Stimulated activated CD8-positive, alpha-beta memory T cell treated with anti-CD3 and anti-CD28 coated beads, Interleukin-7, amount 100 ng/mL, for 1 hour (primary cell): ENCODE measurements at places on chromosomes 3 and 15.

GRCh38 chr3:129020691-129021090, 19.6 kb downstream of the EFCC1 start:
- no peak for DNase-seq

DNA sequence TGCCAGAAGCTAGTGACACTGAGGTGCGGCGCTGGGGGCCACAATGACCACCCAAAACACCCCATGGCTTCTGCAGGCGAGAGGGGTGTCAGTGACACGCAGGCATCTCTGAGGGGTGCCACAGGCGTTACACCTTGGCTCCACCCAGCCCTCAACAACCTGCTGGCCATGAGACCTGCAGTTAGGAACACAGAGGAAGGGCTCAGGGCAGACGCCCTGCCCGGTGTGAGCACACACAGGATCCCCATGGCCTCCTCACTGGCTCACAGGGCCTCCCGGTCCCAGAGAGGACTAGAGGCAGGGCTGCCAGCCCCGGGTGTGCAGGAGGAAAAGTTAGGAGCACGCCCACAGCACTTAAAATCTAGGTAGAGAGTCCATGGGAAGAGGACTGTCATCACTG, 35.1 kb downstream of the CYFIP1 start:
- no peak for DNase-seq

DNA sequence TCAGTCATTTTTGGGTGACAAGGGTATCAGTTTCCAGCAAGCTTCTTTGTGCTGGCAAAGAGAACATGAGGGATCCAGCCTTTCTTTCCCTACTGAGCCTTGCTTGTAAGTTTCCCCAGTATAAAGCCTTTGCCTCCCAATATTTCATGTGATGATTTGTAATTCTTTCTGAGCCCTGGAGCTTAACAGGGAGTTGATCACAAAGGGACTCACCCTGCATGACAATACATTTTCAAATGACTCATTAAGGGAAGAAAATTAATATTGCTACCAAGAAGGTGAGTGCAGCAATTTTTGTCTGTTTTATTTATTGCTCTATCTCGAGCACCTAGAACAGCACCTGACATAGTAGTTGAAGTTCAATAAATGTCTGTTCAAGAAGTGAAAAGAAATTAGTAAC, 27.7 kb downstream of the OXSM start:
- no peak for DNase-seq

- no peak for DNase-seq
These were observed 3.2 kb downstream of the ANP32A start for GRCh38 chr15:68817304-68818065.

- DNase-seq = no peak
These were observed 8.1 kb downstream of the ARIH2 start for GRCh38 chr3:48926425-48927392.

- DNase-seq = no peak
These were observed 193.1 kb downstream of the XXYLT1 start for GRCh38 chr3:195077611-195078540.

DNA sequence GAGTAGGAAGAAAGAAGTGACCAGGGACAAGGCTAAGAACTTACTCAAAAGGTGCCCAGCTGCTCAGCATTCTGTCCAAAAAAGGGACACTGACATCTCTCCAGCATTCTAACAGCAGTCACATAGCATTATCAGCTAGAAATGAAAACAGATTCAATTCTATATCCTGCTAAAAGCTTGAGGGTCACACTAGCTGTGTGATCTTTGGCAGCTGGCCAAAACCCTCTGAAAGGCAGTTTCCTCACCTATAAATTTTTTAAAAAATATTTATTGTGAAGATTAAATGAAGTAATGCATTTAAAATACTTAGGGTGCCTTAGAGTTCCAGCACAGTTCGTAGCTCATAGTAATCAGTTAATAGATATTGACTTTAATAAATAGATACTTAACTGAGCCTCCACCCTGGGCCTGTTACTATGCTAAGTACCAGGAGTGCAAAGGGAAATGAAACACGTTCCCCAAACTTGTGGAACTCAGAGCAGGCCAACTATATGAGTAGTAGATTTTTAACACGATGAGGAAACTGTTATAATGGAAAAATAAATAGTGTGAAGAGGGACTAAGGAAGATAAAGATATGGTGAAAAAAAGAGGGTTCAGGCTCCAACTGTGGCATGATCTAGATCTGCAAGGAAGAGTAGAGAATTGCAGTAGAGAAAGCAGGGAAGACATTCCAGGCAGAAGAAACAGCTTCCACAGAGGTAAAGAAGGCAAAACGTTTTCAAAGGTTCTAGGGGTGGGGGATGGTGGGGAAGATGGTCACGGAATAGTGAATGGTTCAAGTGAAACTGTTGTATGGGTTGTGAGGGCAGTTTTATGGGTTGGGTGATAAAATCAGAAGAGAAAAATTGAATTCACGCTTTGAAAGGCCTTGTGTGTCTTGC, 11.4 kb downstream of the CD86 start:
- DNase-seq = no peak

GRCh38 chr15:68163191-68163590, 41.9 kb downstream of the CALML4 start:
- no peak for DNase-seq

- DNase-seq = no peak
These were observed 2.9 kb downstream of the SEMA3F start for GRCh38 chr3:50157827-50158529.

DNA sequence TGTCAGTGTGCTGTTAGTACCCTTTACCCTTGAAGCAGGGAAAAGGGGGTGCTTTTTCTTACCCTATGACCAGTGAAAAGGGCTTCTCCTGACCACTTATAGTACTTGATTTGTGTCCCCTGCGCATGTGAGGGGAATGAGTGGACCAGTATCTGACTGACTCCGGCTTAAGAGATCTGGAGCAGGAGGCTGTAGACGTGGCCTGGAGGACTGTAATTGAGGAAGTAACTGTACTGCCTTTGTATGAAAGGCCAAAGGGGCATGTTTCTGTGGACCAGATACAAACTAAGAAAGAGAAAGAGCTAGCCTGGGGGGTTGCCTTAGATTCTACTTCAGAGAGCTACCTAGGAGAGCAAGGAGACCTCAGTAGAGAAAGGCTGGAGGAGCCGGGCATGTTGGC, 89.9 kb upstream of the TBL1XR1 start:
- DNase-seq = no peak

- no peak for DNase-seq
These were observed 63.5 kb downstream of the SLC49A4 start for GRCh38 chr3:122858373-122858772.

- DNase-seq = no peak
These were observed 94.0 kb downstream of the CORO2B start for GRCh38 chr15:68672781-68673205.

- no peak for DNase-seq
These were observed 91.1 kb upstream of the TPM1 start for GRCh38 chr15:62951481-62951880.

- no peak for DNase-seq
These were observed 25.8 kb upstream of the SCAANT1 start for GRCh38 chr3:63937661-63938651.

DNA sequence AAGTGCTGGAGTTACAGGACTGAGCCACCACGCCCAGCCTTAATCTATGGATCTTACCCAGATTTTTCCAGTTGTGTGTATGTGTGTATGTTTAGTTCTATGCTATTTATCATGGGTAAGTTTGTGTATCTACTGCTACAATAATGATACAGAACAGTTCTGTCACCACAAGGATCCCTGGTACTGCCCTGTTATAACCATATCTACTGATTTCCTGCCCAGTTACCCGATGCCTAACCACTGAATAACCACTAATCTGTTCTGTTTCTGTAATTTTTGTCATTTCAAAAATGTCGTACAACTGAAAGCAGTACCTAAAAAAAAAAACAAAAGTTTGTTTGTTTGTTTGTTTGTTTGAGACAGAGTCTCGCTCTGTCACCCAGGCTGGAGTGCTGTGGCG, 123.7 kb upstream of the RAP2B start:
- DNase-seq = no peak

DNA sequence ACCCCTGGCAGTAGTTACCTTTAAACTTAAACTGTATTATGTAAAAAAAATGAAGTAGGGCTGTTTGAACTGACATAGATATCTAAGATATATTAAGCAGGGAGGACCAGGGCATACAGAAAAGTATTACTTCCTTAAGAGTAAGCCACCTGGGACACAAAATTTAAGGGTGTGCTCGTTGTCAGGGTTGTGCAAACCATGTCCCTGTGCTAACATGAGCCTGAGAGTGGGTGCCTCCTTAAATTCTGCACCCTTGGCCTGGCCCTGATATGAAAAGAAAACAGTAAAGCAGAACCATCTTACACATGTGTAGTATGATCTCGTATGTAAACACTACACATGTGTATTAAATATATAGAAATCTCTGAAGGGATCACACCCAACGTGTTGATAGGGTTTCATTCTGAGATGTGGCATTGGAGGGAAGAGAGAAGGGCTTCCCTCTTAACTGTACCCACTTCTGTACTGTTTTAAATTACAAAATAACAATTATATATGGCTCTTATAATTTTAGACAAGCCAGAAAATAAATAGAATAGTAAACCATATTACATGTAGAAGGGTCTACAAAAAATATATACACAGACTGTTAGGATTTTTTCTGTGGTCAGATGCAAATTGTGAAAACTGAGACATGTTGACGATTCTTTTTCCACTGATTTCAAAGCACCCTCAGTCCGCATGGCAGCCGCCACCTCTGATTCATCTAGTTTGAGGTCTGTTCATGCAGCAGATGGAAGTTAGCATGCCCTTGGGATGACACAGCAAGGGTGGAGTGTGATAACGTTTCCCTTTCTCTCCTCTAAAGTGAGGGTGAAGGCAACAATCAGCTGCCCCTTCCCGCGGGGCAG, 400.8 kb upstream of the PROK2 start:
- no peak for DNase-seq
